ENCODE measurements at places on chromosomes 13 and 19.

GRCh38 chr19:6632002-6632621 is 37.8 kb downstream of the TNFSF14 start:
- H3K27ac ChIP-seq, result no peak overlapping the region
- H3K4me1 ChIP-seq, result no peaks in the 10 kb centered on the region
- DNase-seq, result peak; percentile 74
- peaks cover 14% of the 10 kb centered on the region for H3K27me3 ChIP-seq
- no peak overlapping the region for H3K4me3 ChIP-seq

DNA sequence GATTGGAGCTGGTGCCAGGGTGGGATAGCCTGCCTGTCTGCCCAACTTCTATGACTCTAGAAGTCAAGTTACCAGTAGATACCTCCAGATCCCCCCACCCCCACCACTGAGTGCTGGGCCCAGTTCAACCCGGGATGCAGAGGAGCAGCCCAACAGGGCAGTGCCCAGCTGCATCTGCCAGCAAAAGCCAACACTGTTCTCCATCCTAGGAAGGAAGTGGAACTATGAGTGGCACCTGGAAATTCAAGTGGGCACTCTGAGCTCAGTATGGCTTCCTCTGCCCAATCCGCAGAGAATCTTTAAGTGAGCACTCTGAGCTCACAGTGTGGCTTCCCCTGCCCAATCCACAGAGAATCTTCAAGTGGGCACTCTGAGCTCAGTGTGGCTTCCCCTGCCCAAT is 14.2 kb downstream of the TUBGCP3 start:
- DNase-seq, result no peak
- peaks cover 51% of the 10 kb centered on the region for H3K4me1 ChIP-seq
- peaks cover 1% of the 10 kb centered on the region for H3K27me3 ChIP-seq
- peaks cover 67% of the 10 kb centered on the region for H3K36me3 ChIP-seq
- H3K27ac ChIP-seq, result no peak overlapping the region

- no peak overlapping the region for H3K4me3 ChIP-seq
- DNase-seq, result no peak
- H3K27ac ChIP-seq, result no peak overlapping the region
- H3K36me3 ChIP-seq, result no peaks in the 10 kb centered on the region
- peaks cover 15% of the 10 kb centered on the region for H3K4me1 ChIP-seq
Measured at GRCh38 chr19:1288833-1289685, 3.4 kb downstream of the EFNA2 start.

DNA sequence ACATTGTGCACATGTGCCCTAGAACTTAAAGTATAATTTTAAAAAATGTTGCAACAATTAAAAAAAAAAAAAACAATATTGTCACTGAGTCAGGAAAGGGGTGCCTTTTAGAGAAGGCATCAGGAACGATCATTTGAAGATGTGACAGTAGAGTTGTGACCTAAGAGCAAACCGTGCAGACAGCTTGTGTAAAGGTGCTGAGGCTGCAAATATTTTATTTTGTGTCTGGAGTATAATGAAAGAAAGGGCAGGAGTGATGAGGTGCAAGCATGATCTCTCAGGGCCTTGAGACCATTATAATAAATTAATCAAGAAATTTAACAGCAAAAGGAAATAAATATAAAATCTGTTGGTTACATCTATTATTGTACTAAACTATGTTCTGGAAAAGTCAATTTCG is 1219.7 kb downstream of the OLFM4 start:
- H3K4me3 ChIP-seq, result no peak overlapping the region
- peaks cover 20% of the 10 kb centered on the region for H3K4me1 ChIP-seq
- H3K27me3 ChIP-seq, result no peaks in the 10 kb centered on the region
- H3K36me3 ChIP-seq, result no peaks in the 10 kb centered on the region

DNA sequence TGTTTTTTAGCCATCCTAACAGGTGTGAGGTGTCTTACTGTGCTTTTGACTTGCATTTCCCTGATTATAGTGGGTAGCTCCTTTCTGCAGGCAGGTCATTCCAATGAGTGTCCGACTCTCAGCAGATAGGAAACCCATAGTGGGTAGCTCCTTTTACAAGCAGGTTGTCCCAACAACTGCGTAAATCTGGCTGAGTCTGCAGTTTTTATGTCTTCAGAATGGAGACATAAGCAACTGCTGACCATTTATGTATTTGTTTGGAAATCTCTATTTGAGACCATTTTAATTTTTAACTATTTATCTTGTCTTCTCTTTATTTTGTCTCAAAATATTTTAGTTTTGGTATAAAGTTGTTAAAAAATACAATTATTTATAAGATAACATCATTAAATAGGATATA is 839.4 kb downstream of the SLITRK6 start:
- H3K27ac ChIP-seq, result no peak overlapping the region
- no peak for DNase-seq
- H3K27me3 ChIP-seq, result no peaks in the 10 kb centered on the region
- no peaks in the 10 kb centered on the region for H3K4me1 ChIP-seq
- no peaks in the 10 kb centered on the region for H3K36me3 ChIP-seq

DNA sequence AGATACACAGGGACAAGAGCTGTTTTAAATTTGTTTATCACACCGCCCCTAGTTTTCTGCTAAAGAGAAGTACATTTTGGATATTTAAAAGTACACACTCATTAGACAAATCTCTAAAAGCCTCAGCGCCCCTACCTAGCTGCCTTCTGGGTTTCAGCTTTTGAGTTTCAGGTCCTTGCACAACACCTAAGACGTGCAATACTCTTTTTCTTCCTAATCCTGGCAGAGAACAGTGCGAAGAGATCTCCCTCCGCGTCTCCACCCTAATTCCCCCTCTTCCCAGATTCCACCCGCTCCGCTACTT is 421 bp upstream of the KLF5 start:
- no peak for DNase-seq
- no peaks in the 10 kb centered on the region for H3K36me3 ChIP-seq
- H3K27ac ChIP-seq, result no peak overlapping the region
- peak overlapping the region; percentile 86 for H3K4me3 ChIP-seq
- H3K27me3 ChIP-seq, result peaks cover 61% of the 10 kb centered on the region

DNA sequence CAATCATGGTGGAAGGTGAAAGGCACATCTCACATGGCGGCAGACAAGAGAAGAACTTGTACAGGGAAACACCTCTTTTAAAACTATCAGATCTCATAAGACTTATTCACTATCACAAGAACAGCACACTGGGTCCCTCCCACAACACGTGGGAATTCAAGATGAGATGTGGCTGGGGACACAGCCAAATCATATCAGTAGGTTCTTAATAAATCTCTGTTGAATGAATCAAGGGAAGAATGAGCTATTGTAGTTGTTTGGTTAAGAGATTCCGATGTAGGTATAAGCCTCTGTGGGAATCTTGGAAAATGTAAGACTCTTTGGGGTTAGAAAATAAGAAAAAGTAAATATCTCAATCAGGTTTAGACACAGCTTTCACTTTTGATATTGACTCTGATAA is 400.2 kb downstream of the KCNRG start:
- H3K4me3 ChIP-seq, result no peak overlapping the region
- peaks cover 2% of the 10 kb centered on the region for H3K27me3 ChIP-seq
- peaks cover 28% of the 10 kb centered on the region for H3K36me3 ChIP-seq

- H3K36me3 ChIP-seq, result peaks cover 2% of the 10 kb centered on the region
- no peaks in the 10 kb centered on the region for H3K27me3 ChIP-seq
- H3K4me1 ChIP-seq, result no peaks in the 10 kb centered on the region
- no peak overlapping the region for H3K4me3 ChIP-seq
Measured at GRCh38 chr13:80705371-80706163, 364.6 kb upstream of the SPRY2 start.

DNA sequence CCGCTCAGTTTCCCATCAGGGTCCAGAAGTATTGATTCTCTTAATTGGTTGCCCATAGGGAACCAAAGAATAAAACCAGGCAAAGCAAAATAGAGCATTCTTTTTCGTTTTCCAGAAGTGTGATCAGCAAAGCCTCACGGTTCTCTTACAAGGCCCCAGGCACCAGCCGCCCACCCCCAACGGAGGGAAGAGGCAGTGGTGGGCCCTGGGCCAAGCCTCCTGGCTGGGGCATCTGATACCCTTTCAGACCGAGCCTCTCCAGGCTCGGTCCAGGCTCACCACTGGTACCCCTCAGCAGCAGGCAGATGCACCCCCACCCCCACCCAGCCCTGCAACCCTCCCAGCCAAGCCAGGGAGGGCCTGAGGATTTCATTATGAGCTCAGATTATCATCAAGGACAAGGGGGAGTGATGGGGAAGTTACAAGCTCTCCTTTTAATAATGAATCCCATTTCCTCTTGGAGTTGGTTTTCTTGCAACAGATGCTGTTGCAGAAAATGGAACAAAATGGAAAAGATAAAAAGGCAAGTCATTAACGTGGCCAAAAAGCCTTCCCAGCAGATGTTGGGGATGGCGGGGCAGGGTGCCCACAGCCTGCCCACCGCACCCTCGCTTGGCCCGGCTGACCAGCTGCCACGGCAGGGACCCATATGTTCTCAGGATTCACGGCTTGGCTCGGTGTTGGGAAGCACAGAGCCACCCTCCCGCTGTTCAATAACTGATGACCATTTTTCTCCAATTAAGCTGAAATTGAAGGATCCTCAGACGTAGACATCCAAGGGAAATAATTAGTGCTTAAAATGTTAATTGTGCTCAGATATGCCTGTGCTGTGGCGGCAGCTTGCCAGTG is 45.9 kb upstream of the KCTD15 start:
- no peak for DNase-seq
- peaks cover 16% of the 10 kb centered on the region for H3K4me1 ChIP-seq
- no peak overlapping the region for H3K27ac ChIP-seq

DNA sequence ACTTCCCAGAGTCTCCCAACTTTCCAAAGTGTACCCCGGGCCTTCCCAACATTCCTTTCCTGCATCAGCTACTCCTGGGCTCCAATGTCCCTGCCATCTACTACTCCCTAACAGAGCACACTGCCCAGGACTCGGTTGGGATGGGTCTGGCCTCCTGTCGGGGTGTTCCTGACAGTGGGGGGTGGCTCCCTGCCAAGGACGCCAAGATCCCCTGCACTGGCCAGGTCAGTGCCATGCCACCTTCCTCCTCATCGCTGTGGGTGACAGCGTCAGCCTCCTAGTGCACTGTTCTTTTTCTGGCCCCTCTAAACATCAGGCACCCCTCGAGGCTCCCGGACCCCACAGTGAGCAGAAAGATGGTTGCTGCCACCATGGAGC is 13.8 kb downstream of the EPS15L1 start:
- DNase-seq, result no peak
- H3K4me1 ChIP-seq, result peaks cover 60% of the 10 kb centered on the region

DNA sequence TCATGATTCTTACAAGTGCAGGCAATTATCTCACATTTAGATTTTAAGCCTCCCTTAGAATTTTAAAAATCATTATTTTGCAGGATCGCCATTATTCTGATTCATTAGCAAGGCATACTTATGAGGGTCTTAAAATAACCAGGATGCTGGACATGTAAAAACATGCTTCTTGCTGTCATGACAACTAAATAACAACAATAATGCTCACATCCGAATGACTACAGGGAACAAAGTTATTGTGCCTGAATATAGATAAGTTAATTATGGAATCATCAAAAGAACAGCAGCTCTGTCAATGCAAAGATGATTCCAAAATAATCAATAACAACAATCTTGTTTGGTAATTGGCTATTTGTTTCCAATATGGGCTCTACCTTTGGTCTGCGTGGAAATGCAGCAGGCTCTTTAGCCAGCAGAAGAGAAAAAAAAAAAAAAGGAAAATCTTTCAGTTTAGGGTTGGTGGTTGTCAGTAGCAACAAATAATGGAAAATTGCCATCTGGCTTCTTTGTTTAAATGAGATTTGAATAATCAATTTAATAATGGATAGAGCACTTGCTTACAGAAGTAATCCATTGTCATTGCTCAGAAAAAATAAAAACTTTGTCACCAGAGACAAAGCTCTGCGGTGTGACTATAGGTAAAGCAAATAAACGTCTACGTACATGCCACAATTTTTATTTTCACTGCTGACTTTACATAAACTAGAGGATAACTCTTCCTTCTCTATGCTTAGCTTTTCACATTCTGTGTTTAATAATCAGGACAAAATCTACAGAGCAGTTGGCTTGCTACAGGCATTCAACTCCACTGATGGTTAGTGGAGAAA is 468.9 kb upstream of the TSHZ3 start:
- H3K4me1 ChIP-seq, result no peaks in the 10 kb centered on the region
- H3K36me3 ChIP-seq, result no peaks in the 10 kb centered on the region
- H3K27ac ChIP-seq, result no peak overlapping the region

- DNase-seq, result no peak
- H3K4me1 ChIP-seq, result peaks cover 16% of the 10 kb centered on the region
- H3K27me3 ChIP-seq, result peaks cover 54% of the 10 kb centered on the region
- no peaks in the 10 kb centered on the region for H3K36me3 ChIP-seq
- no peak overlapping the region for H3K27ac ChIP-seq
Measured at GRCh38 chr19:29015569-29015968, 197.4 kb downstream of the UQCRFS1 start.

DNA sequence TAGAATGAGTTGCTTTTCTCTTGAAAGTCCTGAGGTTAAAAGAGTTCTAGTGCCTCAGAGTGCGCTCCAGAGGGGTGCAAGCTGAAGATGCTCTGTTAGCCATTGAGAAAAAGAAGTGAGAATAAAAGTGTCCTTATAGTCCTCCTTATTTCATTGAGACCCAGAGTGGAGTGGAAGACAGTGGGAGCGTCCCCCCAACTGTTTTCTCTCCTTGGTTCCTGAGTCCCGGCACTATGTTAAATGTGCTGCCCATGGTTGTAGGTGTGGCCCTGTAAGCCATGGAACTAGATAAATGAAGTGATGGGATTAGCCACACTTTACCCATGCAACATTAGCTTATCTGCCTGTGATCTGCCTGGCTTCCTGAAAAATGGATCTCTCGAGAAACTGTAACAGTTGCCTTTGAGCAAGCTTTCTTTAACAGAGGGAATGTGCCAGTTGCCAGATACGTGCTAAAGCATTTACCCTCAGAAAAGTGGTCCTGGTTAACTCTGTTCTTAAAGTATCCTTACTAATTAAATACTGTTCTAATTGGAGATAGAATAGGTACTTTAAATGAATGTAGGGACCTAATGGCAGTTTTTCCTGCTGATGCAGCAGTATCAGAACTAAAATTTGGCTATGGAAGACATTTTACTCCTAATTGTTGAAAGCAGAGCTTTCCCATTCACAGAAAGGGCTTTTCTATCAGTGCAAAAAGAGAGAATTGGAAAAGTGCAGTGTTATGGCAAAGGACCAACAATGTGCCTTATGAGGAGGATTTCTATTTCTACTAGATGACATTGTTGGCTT is 21.4 kb upstream of the PSG9 start:
- peak; percentile 48 for DNase-seq
- H3K36me3 ChIP-seq, result no peaks in the 10 kb centered on the region
- H3K4me3 ChIP-seq, result no peak overlapping the region
- H3K27me3 ChIP-seq, result peaks cover 3% of the 10 kb centered on the region
- no peak overlapping the region for H3K27ac ChIP-seq

- peak overlapping the region; percentile 10 for H3K27ac ChIP-seq
- H3K4me3 ChIP-seq, result peak overlapping the region; percentile 90
- DNase-seq, result peak; percentile 89
- peaks cover 55% of the 10 kb centered on the region for H3K4me1 ChIP-seq
- H3K36me3 ChIP-seq, result peaks cover 16% of the 10 kb centered on the region
- peaks cover 16% of the 10 kb centered on the region for H3K27me3 ChIP-seq
Measured at GRCh38 chr19:42401365-42402303, 11.5 kb upstream of the CNFN start.

GRCh38 chr19:42325896-42326771 is 699 bp downstream of the MEGF8 start:
- H3K27me3 ChIP-seq, result peaks cover 50% of the 10 kb centered on the region
- peak overlapping the region; percentile 89 for H3K4me3 ChIP-seq
- DNase-seq, result peak; percentile 50
- no peak overlapping the region for H3K27ac ChIP-seq
- H3K36me3 ChIP-seq, result no peaks in the 10 kb centered on the region
